ENCODE measurements at places on chromosomes 5 and 9.
A peak's percentile ranks its signal among the peaks of the same experiment; 100 is the strongest.

- H3K27me3 ChIP-seq, result no peaks in the 10 kb centered on the region
- DNase-seq, result no peak
- H3K4me1 ChIP-seq, result no peaks in the 10 kb centered on the region
- no peak overlapping the region for H3K27ac ChIP-seq
- no peaks in the 10 kb centered on the region for H3K36me3 ChIP-seq
Measured at GRCh38 chr9:87441251-87441650, 56.4 kb upstream of the DAPK1 start.

GRCh38 chr5:171367424-171368370, 20.0 kb upstream of the NPM1 start:
- no peak overlapping the region for H3K4me3 ChIP-seq
- H3K4me1 ChIP-seq, result no peaks in the 10 kb centered on the region
- H3K27me3 ChIP-seq, result peaks cover 26% of the 10 kb centered on the region
- no peak overlapping the region for H3K27ac ChIP-seq
- no peak for DNase-seq

DNA sequence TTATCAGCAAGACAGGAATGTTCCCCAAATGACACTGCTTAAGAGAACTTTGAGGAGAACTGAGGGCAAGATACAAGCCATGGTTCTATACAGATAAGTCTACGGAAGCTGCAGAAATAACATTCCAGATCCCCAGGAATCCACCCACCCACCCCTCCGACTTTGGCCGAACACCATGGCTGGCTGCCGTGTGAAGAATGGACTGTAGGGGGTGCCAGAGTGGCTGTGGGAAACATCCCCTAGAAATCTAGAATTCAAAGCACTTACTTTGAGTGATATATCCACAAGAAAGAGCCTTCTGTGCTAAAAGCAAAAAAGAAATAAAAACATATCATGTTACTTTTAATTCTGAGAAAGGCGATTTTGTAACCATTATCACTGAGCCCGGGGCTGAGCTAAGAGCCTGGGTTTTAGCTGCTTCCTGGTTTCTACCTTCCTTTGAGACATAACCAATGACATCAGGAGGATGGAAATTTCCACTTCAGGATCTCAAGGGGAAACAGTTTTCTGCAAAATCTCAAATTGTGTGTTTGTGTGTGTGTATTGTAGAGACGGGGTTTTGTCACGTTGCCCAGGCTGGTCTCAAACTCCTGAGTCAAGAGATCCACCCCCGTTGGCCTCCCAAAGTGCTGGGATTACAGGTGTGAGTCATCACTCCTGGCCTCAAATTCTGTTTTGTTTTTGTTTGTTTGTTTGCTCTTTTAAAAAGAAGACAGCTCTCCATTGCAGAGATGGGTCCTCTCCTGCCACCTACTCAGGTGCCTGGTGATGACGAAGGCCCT, 36.4 kb downstream of the GGTA1 start:
- DNase-seq, result peak; percentile 40
- H3K36me3 ChIP-seq, result no peaks in the 10 kb centered on the region
- H3K4me1 ChIP-seq, result no peaks in the 10 kb centered on the region

DNA sequence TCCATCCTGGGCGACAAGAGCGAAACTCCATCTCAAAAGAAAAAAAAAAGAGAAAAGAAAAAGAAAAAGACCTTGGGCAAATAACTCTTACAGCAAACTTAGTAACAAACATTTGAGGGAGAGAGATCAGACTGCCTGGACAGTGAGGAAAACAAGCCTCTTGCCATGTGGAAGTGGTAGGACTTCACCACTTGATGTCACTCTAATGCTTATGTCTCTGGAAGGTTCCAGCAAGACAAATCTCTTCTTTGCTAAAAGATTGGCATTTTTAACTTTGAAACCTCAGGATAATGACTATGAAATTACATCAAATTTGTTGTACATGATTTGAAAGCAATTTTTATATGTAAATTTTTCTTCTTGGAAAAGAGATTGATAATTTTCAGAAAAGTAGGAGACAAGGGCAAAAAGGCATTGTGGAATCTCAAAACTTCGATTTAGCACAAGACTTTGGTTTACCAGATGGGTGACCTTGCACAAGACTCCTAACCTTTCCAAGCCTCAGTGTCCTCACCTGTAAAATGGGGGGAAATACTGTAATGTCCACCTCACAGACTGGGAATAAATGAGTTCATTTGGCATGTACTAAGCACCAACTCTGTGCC, 5.4 kb downstream of the ACTL7B start:
- no peaks in the 10 kb centered on the region for H3K4me1 ChIP-seq
- H3K27ac ChIP-seq, result no peak overlapping the region
- no peaks in the 10 kb centered on the region for H3K36me3 ChIP-seq

- DNase-seq, result no peak
- peaks cover 17% of the 10 kb centered on the region for H3K4me1 ChIP-seq
- H3K4me3 ChIP-seq, result no peak overlapping the region
- peak overlapping the region; percentile 80 for H3K27ac ChIP-seq
- no peaks in the 10 kb centered on the region for H3K27me3 ChIP-seq
Measured at GRCh38 chr5:55904152-55904551, 53.0 kb downstream of the IL31RA start.

DNA sequence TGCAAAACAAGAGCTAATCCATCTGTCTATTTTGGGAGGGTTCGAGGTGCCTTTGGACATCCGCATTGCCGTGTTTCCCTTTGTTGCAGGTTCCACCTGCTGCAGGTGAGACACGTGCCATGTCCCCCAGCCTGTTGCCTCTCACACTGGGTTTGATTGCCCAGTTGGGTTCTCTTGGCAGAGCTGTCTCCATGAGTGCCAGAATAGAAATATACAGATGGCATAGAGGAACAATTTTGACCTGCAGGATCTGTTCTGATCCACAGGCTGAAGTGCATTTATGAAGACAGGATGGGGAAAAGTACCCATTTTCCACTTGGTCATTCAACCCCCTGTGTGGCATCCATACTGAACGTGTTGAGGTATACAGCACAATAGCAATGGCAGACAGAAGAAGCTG, 178.1 kb downstream of the SGCD start:
- no peak overlapping the region for H3K27ac ChIP-seq
- H3K4me3 ChIP-seq, result no peak overlapping the region
- no peaks in the 10 kb centered on the region for H3K36me3 ChIP-seq
- H3K4me1 ChIP-seq, result no peaks in the 10 kb centered on the region
- no peak for DNase-seq
- H3K27me3 ChIP-seq, result no peaks in the 10 kb centered on the region

DNA sequence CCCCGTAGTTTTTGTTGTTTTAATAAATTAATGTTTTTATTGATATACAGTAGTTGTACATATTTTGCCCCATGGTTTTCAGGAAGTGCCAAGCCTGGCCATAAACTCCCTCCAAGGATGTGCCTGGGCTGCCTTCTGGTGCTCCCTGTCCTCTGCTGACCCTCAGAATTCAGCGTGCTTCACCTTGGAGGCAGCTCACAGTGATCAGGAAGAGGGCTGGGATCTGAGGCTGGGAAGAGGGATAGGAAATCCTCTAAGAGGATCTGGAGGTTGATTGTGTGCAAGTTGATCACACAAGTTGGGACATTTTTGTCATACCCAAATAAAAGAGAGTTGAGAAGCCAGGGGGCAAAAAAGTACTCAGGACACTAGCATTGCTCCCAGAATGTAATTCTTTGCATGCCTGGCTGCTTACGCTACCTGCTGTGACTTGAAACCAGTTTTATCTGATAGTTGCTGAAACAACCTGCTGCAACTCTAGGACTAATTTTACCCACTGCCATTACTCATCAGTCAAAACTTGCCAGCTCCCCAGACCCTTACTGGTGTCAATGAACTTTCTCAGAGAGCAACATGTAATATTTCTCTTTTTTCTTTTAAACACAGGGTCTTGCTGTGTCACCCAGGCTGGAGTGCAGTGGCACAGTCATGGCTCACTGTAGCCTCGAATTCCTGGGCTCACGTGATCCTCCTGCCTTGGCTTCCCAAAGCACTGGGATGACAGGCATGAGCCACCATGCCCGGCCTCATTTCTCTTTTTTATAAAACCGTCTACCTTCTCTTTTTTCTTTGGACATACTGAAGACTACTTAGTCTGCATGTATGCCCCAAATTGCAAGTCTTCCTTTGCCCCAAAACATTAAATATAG, 29.0 kb downstream of the PDE6A start:
- no peak overlapping the region for H3K27ac ChIP-seq
- no peaks in the 10 kb centered on the region for H3K36me3 ChIP-seq
- peaks cover 15% of the 10 kb centered on the region for H3K4me1 ChIP-seq
- DNase-seq, result no peak
